Inflammatory macrophage treated with lipopolysaccharide for 4 hours (primary cell): ENCODE measurements at places on chromosomes 13 and 19.

GRCh38 chr13:87130423-87130822 is 540.7 kb upstream of the SLITRK5 start:
- no peak for DNase-seq

DNA sequence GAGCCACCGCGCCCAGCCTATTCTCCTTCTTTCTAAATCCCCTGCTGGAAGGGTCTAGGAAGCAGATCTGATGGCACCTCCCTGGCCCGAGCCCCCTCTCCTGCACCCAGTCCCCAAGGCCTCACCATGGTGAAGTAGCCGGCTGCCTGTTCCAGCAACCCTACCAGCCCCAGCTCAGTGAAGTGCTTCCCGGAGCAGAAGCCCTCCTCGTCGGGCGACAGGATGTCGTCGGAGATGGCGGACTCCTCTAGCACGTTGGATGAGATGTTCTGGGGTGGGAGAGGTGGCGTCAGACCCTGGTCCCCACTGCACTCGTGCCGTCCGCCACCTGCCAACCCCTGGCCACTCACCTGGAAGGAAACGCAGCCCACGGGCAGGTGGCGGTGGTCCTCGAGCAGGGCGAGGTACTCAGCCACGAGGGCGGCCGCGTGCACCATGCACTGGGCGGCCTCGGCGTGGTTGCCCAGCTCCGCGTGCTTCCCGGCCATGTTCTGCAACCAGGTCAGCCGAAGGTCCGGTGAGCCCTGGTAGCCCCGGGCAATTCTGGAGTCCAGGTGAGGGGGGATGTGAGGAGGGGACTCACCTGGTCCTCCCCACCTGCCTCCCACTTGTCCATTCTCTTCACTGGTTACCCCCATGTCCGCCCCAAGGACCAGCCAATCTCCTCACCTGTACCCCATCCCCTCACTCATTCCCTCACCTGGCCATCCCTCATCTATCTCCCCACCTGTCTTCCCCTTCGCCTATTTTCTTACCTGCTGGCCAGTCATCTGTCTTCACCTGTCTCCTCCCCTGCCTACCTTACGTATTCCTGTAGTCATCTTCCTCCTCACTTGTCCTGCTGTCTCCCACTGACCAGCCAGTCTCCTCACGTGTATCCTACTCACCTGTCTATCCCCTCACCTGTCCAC is 11.5 kb upstream of the KANK2 start:
- DNase-seq = no peak

DNA sequence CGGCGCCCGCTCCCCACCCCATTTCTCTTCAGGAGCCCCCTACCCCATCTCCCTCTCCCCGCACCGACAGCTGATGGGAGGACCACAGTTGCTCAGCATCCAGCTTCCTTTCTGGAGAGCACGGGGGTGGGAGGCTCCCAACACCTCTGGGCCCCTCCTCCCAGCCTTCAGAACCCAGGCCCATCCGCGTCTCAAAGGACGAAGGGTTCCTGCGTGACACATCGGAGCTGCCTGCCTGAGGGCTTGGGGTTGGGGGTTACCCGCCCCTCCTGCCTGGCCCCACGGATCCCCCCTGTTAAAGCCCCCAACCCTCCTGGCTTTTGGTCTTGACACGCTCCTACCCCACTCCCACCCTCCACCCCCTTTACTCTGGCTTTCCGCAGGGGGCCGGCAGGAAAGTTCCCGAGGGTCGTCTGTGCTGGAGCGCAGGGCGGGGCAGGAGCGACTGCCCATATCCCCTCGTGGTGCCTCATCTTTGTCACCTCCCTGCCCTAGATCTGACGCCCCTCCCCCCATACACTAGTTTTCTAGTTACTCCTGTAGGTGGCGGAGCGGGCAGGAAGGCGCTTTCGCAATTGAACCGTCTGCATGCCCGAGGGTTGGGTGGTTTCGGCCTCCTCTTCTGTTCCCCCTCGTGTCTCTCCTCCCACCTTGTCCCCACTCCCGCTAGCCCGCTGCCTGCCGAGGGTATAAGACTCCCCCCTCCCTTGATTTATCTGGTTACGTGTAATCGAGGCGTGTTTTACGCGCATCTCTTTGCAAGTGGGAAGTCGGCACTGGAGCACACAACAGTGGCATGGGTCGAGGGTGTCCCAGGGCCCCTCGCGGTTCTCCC is 924 bp downstream of the TRAPPC5 start:
- DNase-seq = peak; percentile 90

- no peak for DNase-seq
These were observed 10.8 kb downstream of the PLPPR3 start for GRCh38 chr19:810883-811489.

GRCh38 chr13:21738630-21739029 is 67.8 kb downstream of the FGF9 start:
- no peak for DNase-seq

DNA sequence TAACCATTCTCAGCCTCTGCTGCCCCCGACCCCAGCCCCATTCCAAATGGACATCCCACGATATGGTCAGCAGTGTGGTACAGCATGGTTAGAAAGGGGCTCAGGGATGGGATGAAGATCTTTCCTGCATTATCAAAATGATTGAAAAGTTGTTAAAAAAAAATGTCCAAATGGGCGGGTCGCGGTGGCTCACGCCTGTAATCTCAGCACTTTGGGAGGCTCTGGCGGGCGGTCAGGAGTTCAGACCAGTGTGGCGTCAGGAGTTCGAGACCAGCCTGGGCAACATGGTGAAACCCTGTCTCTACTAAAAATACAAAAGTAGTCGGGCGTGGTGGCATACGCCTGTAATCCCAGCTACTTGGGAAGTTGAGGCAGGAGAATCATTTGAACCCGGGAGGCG is 54.3 kb upstream of the ZNF254 start:
- DNase-seq = no peak

DNA sequence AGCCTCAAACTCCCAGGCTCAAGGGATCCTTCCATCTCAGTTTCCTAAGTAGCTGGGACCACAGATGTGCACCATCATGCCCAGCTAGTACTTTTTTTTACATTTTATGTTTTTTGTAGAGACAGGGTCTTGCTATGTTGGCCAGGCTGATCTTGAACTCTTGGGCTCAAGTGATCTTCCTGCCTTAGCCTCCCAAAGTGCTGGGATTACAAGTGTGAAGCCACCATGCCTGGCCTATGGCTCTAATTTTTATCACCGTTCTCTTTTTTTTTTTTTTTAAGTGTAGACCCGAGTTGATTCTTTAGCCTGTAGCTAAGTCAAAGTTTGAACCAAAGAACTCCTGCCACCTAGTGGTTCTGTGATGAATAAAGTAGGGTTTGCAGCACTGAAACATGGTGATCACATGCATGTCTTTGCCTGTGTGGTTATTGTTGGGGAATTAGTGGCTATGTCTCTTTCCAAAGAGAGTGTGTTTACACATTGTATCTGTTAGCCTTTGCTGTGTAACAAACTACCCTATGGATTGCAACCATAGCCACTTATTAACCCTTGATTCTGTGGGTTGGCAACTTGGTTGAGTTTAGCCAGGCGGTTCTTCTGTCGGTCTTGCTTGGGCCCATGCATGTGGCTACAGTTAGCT is 11.6 kb downstream of the NFILZ start:
- peak; percentile 44 for DNase-seq

- DNase-seq = no peak
These were observed 25.5 kb upstream of the ZNF562 start for GRCh38 chr19:9700229-9700981.

GRCh38 chr13:87884884-87885283 is 213.7 kb downstream of the SLITRK5 start:
- DNase-seq = no peak

- DNase-seq = no peak
These were observed 21.1 kb downstream of the PROSER1 start for GRCh38 chr13:39016787-39017186.

GRCh38 chr13:49320975-49321374 is 73.2 kb downstream of the CDADC1 start:
- no peak for DNase-seq

DNA sequence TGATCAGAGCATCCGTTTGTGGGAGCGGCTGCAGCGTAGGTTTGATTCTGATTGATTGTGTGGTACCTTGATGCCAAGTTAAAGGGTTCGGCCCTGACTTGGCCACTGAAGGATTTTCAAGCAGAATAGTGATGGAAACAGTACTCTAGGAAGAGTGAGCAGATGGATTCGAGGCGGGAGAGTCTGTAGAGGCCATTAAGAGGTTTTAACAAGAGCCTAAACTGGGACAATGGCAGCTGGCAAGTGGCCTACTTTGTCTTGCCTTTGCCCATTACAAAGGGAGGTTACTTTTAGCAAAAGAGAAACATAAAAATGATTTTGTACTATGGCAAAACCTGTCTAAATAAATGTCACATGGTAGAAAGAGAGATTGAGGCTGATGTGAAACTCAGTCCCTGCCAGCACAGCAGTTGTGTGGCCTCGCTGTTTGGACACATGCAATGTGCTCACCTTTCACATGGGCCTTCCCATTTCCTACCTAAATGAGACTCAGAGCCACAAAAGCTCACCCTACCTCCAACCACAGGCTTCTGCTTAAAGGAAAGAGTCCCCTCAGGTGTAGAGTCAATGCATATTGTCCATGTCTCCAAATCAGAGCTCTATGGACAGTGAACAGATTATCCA is 62.4 kb upstream of the RAP2A start:
- no peak for DNase-seq

DNA sequence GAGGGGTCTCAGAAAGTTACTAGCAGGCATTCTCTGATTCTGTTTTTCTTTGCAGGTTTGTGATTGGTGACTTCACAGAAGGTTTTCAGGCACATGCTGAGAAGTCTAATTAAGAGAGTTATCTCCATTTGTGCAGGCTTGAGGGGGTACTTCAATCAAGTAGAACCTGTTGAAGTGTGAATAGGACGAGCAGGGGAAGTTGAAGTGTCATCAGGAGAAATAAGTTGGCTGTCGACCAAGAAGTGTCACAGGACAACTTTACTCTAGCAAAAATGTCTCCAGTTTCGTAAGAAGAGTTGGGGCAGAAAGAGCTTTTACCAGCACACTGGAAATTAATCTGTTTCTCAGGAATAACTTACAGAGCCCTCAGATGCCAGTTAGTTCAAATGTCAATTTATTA is 576.5 kb upstream of the SLITRK5 start:
- DNase-seq = no peak

DNA sequence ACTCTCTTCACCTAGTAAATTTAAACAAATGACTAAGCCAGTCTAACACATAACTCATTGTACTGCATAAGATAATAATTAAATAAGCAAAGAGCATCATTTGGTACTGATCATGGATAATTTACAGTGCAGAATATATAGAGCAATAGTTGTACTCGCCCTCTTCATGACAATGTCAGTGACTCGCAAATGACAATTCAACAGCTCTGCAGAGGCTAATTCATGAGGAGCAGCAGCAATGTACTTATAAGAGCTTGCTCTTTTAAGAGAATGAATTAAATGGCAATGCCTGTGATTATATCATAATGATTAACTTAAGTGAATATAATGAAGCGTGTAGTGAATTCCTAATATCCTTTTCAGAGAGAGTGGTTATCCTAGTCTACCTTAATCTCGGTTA is 284.5 kb upstream of the PCDH20 start:
- no peak for DNase-seq

DNA sequence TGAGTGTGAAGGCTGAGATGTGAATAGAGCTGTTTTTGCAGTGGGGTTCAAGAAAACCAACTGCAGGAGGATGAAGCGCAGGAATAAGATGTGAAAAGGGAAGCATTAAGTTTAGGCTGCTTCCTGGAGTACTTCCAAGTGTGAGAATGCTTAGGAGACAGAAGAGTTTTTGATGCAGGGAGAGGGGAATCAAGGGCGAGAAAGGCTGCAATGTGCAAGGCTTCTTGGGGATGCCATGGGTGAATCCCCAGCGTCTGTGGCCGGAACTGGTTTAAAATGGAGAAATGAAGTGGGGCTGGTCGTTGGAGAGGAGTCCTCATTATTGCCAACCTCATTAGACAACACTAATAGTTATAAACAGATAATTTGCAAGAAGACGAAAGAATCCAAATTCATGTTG is 764.9 kb downstream of the LIG4 start:
- no peak for DNase-seq

GRCh38 chr19:10567656-10568055 is 1.1 kb downstream of the CDKN2D start:
- DNase-seq = no peak

- DNase-seq = no peak
These were observed 9.0 kb upstream of the CD70 start for GRCh38 chr19:6599866-6600454.

DNA sequence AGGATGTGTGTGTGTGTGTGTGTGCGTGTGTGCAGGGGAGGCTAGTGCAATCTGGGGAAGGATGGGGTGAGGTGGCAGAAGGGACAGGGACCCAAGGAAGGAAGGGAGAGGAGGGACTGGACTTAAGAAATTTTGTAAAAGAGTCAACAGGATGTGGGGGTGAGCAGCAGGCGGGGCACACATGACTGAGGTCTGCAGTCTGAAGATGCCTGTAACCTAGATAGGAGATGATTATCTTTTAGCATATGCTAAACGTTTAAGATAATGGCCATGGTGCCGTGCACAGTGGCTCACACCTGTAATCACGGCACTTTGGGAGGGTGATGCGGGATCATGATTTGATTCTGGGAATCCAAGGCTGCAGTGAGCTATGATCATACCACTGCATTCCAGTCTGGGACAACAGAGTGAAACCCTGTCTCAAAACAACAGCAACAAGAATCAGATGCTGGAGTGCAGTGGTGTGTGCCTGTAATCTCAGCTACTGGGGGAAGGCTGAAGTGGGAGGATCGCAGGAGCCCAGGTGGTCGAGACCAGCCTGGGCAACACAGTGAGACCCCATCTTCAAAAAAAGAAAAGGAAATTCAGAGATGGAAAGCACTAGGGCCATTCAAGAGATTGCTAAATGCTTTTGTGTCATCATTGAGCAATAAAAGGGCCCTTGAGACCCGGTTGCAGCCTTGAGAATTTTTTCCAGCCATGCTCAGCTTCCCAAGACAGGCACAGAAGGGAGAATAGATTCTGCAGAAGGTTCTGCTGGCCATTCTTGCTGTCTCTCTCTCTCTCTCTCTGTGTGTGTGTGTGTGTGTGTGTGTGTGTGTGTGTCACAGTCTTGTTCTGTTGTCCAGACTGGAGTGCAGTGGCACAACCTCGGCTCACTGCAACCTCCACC is 3.8 kb upstream of the ZNF414 start:
- peak; percentile 89 for DNase-seq

DNA sequence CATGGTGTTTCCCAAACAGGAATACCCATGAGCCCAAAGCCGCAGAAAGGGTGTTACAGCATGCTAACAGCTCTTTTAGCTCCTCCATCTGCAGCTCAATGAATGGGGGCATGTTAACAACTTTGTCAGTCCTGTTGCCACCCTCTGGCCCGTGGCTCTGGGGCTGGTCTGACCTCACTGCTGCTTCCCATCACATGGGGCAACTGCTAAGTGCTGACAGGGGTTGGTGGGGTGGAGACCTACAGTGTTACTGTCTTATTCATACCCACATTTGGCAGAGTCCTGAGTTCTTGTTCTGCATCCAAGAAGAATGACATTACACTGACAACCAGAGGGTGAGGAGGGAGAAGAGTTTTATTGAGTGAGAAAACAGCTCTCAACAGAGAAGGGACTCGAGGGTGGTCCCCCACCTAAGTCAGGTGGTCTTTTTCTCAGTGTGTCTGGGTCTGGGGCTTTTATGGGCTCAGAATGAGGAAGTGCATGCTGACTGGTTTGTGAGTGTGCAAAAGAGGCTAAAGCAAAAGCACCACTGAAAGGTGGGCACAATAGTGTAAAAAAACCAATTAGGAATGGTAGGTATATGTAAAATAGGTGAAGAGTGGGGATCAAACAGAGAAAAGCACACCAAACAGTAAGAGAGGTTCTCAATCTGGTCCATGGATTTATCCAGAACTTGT is 1952.0 kb upstream of the PCDH20 start:
- DNase-seq = no peak
